ENCODE measurements at places on chromosomes 3 and 15.

- no peaks in the 10 kb centered on the region for H3K4me1 ChIP-seq
- H3K4me3 ChIP-seq: no peak overlapping the region
- no peaks in the 10 kb centered on the region for H3K27me3 ChIP-seq
- no peak for DNase-seq
- no peaks in the 10 kb centered on the region for H3K36me3 ChIP-seq
- no peak overlapping the region for H3K27ac ChIP-seq
Observed at GRCh38 chr15:60720086-60720485, 241.1 kb upstream of the ICE2 start.

- H3K36me3 ChIP-seq: no peaks in the 10 kb centered on the region
- no peak overlapping the region for H3K4me3 ChIP-seq
- no peaks in the 10 kb centered on the region for H3K27me3 ChIP-seq
Observed at GRCh38 chr15:69760890-69761568, 308.4 kb downstream of the RPLP1 start.

- H3K27me3 ChIP-seq: no peaks in the 10 kb centered on the region
- no peaks in the 10 kb centered on the region for H3K4me1 ChIP-seq
- DNase-seq: no peak
- H3K36me3 ChIP-seq: no peaks in the 10 kb centered on the region
Observed at GRCh38 chr3:66762916-66763693, 235.0 kb upstream of the KBTBD8 start.

DNA sequence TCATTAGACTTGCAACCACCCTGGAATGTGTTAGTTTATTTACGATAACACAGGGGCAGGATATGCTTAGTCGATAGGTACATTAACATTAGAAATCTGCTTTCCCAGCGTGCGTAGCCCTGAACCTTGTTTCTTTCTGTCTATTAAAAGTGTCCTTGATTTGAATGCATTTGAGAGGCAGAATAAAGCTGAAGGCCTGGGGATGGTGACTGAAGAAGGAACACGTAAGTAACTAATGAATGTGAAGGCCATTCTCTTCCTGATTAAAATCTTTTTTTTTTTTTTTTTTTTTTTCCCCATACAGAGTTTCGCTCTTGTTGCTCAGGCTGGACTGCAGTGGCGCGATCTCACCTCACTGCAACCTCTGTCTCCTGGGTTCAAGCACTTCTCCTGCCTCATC is 142.8 kb upstream of the CHRM5 start:
- H3K27me3 ChIP-seq: no peaks in the 10 kb centered on the region
- H3K4me3 ChIP-seq: no peak overlapping the region
- no peak overlapping the region for H3K27ac ChIP-seq
- H3K4me1 ChIP-seq: no peaks in the 10 kb centered on the region

DNA sequence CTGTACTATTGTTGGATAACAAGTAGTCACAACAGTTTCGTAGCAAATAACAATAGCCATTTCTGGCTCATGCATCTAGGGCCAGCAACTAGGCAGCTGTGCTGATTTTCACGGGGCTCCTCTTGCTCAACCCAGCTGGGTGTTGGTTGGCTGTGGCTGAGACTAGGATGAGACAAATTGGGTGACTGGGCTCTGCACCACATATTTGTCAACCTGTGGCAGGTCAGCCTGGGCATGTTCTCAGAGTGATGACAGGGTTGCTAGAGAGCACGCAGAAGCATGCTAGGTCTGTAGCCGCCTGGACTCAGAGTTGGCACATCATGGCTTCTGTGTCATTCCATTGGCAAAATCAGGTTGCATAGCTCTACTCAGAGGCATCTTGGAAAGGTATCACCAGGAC is 175.9 kb downstream of the OTOL1 start:
- DNase-seq: no peak
- no peaks in the 10 kb centered on the region for H3K27me3 ChIP-seq
- H3K4me1 ChIP-seq: no peaks in the 10 kb centered on the region
- no peak overlapping the region for H3K27ac ChIP-seq
- no peak overlapping the region for H3K4me3 ChIP-seq

DNA sequence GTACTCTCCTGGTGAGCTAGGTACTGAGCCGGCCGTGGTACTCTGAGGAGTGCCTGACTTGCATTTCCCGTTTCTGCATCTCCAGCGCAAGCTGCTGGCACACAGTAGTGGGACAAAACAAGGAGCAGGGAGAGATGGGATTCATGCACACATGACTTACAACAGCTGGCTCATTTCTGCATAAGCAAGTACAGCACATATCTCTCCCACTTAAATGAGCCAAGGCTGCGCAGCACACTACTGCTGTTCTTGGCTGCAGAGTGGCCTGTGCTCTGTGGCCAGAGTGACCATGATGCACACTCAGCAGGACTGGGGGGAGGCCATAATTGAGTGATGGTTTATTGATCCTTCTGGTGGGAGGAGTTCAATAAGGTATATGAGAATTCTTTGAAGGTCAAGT is 59.2 kb upstream of the ABHD17C start:
- H3K4me1 ChIP-seq: no peaks in the 10 kb centered on the region
- DNase-seq: no peak
- H3K36me3 ChIP-seq: no peaks in the 10 kb centered on the region
- H3K27me3 ChIP-seq: no peaks in the 10 kb centered on the region

GRCh38 chr3:191340966-191341365 is 10.6 kb upstream of the UTS2B start:
- no peak for DNase-seq
- no peak overlapping the region for H3K27ac ChIP-seq
- no peaks in the 10 kb centered on the region for H3K4me1 ChIP-seq

- peaks cover 6% of the 10 kb centered on the region for H3K4me1 ChIP-seq
- H3K27me3 ChIP-seq: no peaks in the 10 kb centered on the region
- no peak overlapping the region for H3K27ac ChIP-seq
- H3K36me3 ChIP-seq: no peaks in the 10 kb centered on the region
Observed at GRCh38 chr3:195182470-195182795, 88.5 kb downstream of the XXYLT1 start.

- H3K27ac ChIP-seq: no peak overlapping the region
- no peaks in the 10 kb centered on the region for H3K4me1 ChIP-seq
- no peak overlapping the region for H3K4me3 ChIP-seq
- peaks cover 2% of the 10 kb centered on the region for H3K27me3 ChIP-seq
- no peaks in the 10 kb centered on the region for H3K36me3 ChIP-seq
- DNase-seq: no peak
Observed at GRCh38 chr3:122132949-122133540, 50.4 kb upstream of the CASR start.

GRCh38 chr3:161268601-161269000 is 47.5 kb downstream of the NMD3 start:
- no peak for DNase-seq
- no peaks in the 10 kb centered on the region for H3K4me1 ChIP-seq
- H3K27me3 ChIP-seq: no peaks in the 10 kb centered on the region
- H3K27ac ChIP-seq: no peak overlapping the region
- H3K36me3 ChIP-seq: no peaks in the 10 kb centered on the region

- H3K4me3 ChIP-seq: no peak overlapping the region
- no peaks in the 10 kb centered on the region for H3K36me3 ChIP-seq
- H3K27ac ChIP-seq: no peak overlapping the region
- DNase-seq: peak; percentile 5
Observed at GRCh38 chr15:60444289-60444912, 34.5 kb downstream of the ICE2 start.

- H3K4me3 ChIP-seq: no peak overlapping the region
- H3K36me3 ChIP-seq: no peaks in the 10 kb centered on the region
- H3K4me1 ChIP-seq: peaks cover 4% of the 10 kb centered on the region
- no peaks in the 10 kb centered on the region for H3K27me3 ChIP-seq
- DNase-seq: no peak
Observed at GRCh38 chr15:63491116-63491827, 13.1 kb upstream of the USP3 start.

- H3K4me3 ChIP-seq: no peak overlapping the region
- no peaks in the 10 kb centered on the region for H3K27me3 ChIP-seq
Observed at GRCh38 chr15:88181613-88182012, 74.9 kb downstream of the NTRK3 start.
